Sciatic nerve (tissue), 2 donors: ENCODE measurements at places on chromosomes 7 and 10.

- DNase-seq = no peak
Measured at GRCh38 chr7:41870461-41871138, 167.7 kb upstream of the INHBA start.

- DNase-seq = no peak
Measured at GRCh38 chr10:33302208-33302829, 32.1 kb downstream of the NRP1 start.

GRCh38 chr7:80284855-80285254 lies 150.2 kb downstream of the GNAI1 start:
- DNase-seq = no peak

DNA sequence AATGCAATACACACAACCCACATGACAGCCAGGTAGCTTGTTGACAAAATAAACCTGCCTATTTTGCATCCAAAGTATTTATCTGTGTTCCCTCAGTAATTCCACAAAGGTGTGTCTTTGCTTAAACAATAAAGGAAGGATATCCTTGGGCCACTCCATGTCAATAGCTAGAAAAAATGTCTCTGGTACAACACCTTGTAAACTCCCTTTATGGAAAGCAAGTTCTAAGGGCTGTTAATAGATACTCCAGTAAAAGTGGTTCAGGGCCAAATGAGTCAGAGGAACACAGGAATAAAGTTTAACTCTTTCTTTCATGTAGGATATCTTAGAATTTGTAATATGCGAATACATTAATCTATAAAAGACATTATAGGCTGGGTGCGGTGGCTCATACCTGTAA lies 96.9 kb upstream of the LRRTM3 start:
- no peak for DNase-seq

DNA sequence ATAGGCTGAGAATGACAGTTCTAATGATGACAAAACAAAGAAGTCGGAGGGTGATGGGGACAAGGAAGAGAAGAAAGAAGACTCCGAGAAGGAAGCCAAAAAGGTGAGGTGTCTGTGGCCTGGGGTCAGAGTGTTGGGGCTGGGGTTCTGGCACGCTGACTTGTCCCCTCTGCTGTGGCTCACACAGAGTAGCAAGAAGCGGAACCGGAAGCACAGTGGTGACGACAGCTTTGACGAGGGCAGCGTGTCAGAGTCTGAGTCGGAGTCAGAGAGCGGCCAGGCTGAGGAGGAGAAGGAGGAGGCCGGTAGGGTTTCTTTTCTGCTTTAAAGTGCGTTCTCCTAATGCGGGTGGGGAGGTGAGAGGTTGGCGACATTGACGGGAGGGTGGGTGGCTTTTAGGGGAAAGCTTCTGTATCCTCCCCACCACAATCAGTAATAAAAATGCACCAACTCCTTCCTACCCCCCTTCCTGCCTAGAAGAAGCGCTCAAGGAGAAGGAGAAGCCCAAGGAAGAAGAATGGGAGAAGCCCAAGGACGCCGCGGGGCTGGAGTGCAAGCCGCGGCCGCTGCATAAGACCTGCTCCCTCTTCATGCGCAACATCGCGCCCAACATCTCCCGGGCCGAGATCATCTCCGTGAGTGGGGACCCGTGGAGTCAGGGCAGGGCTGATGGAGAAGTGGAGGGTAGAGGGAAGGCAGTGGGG lies 4.6 kb downstream of the UFSP1 start:
- no peak for DNase-seq

DNA sequence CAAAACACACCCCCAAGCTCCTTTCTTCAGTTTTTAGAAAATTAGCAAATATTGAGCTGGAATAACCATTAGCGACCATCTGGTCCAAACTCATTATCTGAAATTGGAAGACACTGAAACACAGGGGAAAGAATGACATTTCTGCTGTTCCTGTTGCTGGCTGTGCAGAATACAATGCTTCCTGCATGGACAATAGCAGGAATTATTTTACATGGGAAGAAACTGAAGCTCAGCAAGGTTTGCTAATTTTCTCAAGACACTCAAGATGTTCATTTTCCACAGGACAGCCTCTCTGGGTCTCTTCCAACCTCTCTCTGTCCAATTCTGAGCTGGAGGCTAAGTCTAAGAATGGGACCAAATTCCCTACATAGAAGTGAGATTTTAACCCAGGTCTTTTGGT lies 81.9 kb upstream of the TNS3 start:
- no peak for DNase-seq

GRCh38 chr7:1742555-1743303 lies 72.7 kb downstream of the ELFN1 start:
- peak; percentile 77 for DNase-seq

- DNase-seq = no peak
Measured at GRCh38 chr7:27910326-27910725, 170.4 kb downstream of the TAX1BP1 start.

- DNase-seq = no peak
Measured at GRCh38 chr10:70221030-70221429, 12.2 kb downstream of the PPA1 start.

GRCh38 chr10:34058845-34059614 lies 724.6 kb upstream of the NRP1 start:
- no peak for DNase-seq

DNA sequence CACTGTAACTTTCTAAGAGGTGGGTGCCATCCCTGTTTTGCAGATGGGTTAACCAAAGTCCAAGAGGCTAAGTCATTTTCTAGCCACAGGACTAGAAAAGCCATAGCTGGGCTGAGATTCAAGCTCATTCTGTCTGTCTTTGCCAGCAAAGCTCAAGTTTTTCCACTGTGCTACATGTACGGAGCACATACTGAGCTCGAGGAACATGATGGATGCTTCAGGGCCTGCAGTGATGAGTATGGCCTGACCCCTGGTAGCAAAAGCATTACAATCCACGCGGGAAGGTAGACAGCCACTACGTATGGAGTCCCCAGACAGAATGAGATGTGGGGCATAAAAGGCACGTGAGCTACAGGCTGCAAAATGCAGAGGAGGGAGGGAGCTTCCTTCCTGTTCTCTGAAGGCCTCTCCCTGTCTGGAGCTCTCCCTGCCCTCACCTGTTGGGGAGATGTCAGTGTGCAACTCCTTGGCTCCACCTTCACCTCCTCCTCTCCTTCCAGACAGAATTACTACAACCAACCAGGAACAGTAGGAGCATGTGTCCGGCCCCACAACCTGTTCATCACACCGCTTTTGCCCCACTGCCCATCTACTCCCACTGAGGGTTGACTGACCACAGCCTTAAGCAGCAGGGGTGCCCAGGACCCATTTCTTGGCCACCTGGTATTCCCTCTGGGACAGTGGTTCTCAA lies 16.4 kb downstream of the ITPRIP start:
- DNase-seq = no peak
